Endothelial cell of umbilical vein (primary cell): ENCODE measurements at places on chromosomes 3 and 15. TPM values are rescaled to one million over a fixed set of nuclear protein-coding genes. Genes with fewer than 3 reads are reported as not detected.

DNA sequence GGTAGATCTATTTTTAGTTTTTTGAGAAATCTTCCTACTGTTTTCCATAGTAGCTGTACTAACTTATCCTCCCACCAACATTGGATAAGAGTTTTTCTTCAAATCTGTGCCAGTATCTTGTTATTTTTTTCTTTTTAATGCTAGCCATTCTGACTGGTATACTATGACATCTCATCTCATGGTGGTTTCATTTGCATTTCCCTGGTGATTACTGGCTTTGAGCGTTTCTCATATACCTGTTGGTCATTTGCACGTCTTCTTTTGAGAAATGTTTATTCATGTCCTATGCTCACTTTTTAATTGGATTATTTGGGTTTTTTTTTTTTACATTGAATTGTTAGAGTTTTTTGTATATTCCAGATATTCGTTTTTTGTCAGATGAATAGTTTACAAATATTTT is 398.1 kb downstream of the OCA2 start:
- no peak overlapping the region for H3K4me3 ChIP-seq
- no peak overlapping the region for H3K27ac ChIP-seq
- no peaks in the 10 kb centered on the region for H3K27me3 ChIP-seq
- H3K36me3 ChIP-seq = no peaks in the 10 kb centered on the region

DNA sequence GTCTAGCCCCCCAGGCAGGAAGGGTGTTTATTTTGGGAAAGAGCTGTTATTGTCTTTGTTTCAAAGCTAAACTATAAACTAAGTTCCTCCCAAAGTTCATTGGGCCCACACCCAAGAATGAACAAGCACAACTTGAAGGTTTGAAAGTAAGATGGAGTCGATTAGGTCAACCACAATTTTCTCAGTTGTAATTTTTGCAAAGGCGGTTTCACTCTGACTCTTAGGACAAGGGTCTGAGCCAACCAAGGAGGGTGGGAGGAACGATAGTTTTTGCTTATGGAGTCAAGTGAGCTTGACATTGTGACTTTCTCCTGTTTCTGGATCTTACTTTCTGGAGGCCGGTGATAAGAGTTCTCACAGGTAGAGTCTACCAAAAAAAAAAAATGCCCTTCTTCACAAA is 5.8 kb upstream of the ZNF770 start:
- no peak overlapping the region for H3K27ac ChIP-seq
- no peaks in the 10 kb centered on the region for H3K27me3 ChIP-seq
- H3K4me3 ChIP-seq = no peak overlapping the region
- H3K4me1 ChIP-seq = peaks cover 3% of the 10 kb centered on the region
- DNase-seq = no peak

GRCh38 chr15:100115066-100115710 is 226.6 kb downstream of the ADAMTS17 start:
- H3K27ac ChIP-seq = no peak overlapping the region
- DNase-seq = no peak
- H3K4me3 ChIP-seq = no peak overlapping the region
- H3K36me3 ChIP-seq = no peaks in the 10 kb centered on the region
- no peaks in the 10 kb centered on the region for H3K27me3 ChIP-seq

DNA sequence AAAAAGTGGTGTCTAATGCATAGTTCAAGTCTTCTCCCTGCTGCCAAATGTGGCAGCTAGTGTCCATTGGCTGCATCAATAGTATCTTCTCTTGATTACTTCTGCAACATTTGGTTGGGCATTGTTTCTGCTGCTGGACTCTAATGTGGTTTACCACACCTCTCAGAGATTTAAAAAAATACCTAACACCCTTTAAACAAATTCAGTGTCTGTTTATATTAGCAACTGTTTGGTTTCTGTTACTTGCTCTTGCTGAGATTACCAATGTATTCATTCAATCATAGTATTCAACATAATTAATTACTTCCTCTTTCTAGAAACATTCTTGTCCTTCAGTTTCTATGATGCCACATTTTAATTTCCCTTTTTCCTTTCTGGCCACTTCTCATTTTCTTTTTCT is 20.3 kb upstream of the NECTIN3 start:
- no peaks in the 10 kb centered on the region for H3K36me3 ChIP-seq
- H3K27me3 ChIP-seq = no peaks in the 10 kb centered on the region

- H3K27ac ChIP-seq = peak overlapping the region; percentile 44
- H3K4me3 ChIP-seq = no peak overlapping the region
- peak; percentile 72 for DNase-seq
- peaks cover 35% of the 10 kb centered on the region for H3K4me1 ChIP-seq
- no peaks in the 10 kb centered on the region for H3K27me3 ChIP-seq
- H3K36me3 ChIP-seq = no peaks in the 10 kb centered on the region
Measured at GRCh38 chr15:77224352-77224751, 153.4 kb upstream of the TSPAN3 start.

DNA sequence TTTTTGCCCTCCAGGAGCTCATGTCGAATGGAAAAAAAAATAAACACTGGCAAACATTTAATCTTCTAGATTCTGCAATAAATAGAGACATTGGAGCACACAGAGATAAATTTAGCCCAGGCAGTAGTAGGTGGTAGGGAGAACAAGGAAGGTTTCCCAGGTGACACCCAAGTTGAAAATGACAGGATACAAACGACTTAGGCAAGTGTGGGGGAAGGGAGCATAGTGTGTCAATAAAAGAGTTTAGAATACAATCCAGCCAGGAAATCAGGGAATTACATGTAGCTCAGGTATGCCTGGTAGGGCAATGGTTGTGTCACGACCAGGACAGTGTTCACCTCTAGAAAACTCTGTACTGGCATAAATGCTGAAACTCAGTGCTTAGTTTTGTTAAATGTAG is 364.6 kb upstream of the AGTR1 start:
- H3K36me3 ChIP-seq = no peaks in the 10 kb centered on the region
- no peaks in the 10 kb centered on the region for H3K4me1 ChIP-seq
- H3K4me3 ChIP-seq = no peak overlapping the region
- no peak overlapping the region for H3K27ac ChIP-seq
- DNase-seq = no peak

DNA sequence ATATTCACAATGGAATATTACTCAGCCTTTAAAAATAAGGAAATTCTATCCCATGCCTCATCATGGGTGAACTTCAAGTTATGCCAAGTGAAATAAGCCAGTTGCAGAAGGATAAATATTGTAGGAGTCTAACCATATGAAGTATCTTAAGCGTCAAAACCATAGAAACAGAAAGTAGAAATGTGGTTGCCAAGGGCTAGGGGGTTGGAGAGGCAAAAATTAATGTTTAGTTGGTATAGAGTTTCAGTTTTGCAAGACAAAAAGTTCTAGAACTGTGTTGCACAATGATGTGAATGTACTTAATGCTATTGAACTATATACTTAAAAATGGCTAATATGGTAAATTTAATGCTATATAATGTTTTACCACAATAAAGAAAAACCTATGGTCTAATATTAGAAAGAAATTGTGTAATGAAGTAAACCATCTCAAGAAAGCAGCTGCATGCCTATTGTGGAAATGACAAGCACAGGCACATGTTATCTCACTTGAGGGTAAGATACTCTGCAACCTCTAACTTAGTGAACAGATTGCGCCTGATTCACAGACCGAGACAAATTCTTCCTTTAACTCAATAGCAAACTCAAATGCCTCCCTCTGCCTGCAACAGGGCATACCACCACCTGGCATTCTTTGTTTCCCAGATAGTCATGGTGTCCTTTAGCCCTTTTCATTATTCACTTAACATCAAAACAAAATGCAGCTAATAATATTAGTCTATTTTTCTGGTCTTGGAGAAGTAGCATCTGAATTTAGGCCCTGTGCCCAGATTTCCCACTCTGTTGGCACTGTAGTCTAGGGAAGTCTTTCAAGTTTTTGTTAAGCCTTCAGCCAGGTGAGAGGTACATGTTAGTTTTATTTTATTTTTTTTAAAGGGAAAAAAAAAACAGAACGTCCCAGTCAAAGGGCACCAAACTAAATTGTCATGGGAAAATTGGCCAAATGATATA is 80.2 kb upstream of the ACP3 start:
- H3K27me3 ChIP-seq = peaks cover 3% of the 10 kb centered on the region
- no peaks in the 10 kb centered on the region for H3K36me3 ChIP-seq
- no peaks in the 10 kb centered on the region for H3K4me1 ChIP-seq
- no peak overlapping the region for H3K4me3 ChIP-seq
- H3K27ac ChIP-seq = no peak overlapping the region

GRCh38 chr3:48661501-48662144 is 1.1 kb downstream of the CELSR3 start:
- H3K4me3 ChIP-seq = peak overlapping the region; percentile 20
- peaks cover 8% of the 10 kb centered on the region for H3K4me1 ChIP-seq
- no peak overlapping the region for H3K27ac ChIP-seq
- H3K27me3 ChIP-seq = peaks cover 8% of the 10 kb centered on the region
- peak; percentile 43 for DNase-seq

DNA sequence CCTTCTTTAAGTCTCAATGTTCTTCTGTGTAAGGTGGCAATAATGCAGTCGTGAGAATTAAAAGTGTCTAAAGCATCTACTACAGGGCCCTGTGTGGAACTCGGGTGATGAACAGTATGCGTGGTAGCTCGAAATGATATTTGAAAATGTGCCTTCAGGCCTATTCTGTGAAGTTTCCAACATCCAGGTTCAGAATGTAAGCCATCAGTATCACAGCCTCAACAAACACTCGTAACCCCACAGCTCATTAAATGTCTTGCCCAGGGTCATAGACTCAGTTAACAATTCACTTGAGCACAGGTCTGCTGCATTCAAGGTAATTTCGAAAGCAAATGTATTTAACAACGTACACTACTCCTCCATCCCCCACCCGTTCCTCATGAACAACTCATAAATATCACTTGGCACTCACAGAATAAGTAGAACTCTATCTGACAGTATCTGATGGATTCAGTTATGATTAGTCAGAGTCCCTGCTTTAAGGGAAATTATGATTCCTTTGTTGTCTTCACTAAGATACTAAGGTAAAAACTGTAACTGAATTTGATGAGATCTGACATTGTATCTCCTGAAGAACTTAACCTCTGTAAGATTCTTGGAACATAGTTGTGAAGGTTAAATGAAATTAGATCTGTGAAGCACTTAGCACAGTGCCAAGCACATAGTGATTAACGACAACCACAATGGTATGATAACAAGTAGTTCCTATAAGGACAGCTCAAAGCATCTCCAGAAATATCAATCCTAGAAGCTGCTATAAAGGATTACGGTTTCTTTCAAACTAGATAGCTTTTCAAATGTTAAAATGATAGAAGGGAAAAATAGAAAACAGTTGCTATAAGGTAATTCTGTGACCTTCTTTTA is 642.3 kb downstream of the TBL1XR1 start:
- no peaks in the 10 kb centered on the region for H3K36me3 ChIP-seq
- no peak for DNase-seq
- no peak overlapping the region for H3K4me3 ChIP-seq
- no peak overlapping the region for H3K27ac ChIP-seq
- H3K4me1 ChIP-seq = no peaks in the 10 kb centered on the region

- H3K4me1 ChIP-seq = no peaks in the 10 kb centered on the region
- no peak for DNase-seq
- H3K4me3 ChIP-seq = no peak overlapping the region
- no peaks in the 10 kb centered on the region for H3K36me3 ChIP-seq
- H3K27me3 ChIP-seq = no peaks in the 10 kb centered on the region
Measured at GRCh38 chr15:36519067-36519466, 60.4 kb upstream of the CDIN1 start.

- no peak overlapping the region for H3K27ac ChIP-seq
- DNase-seq = no peak
- H3K27me3 ChIP-seq = peaks cover 4% of the 10 kb centered on the region
- no peak overlapping the region for H3K4me3 ChIP-seq
- no peaks in the 10 kb centered on the region for H3K4me1 ChIP-seq
Measured at GRCh38 chr3:151052756-151053155, 32.7 kb upstream of the MED12L start.

DNA sequence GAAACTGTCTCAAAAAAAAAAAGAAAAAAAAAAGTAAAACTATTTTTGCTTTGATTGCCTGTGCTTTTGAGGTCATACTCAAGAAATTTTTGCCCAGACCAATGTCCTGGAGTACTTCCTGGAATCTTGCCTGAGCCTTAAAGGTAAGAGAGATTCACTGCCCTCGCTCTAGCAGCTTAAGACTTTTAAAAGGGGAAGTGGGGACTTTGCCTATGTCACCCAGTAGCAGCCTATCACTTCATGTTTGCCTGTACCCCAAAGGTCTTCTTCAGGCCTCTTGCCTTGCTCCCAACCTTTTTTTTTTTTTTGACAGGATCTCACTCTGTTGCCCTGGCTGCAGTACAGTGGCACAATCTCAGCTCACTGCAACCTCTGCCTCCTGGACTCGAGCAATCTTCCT is 18.9 kb upstream of the GOLGB1 start:
- H3K27ac ChIP-seq = no peak overlapping the region
- no peak for DNase-seq
- no peaks in the 10 kb centered on the region for H3K4me1 ChIP-seq
- H3K27me3 ChIP-seq = peaks cover 2% of the 10 kb centered on the region

DNA sequence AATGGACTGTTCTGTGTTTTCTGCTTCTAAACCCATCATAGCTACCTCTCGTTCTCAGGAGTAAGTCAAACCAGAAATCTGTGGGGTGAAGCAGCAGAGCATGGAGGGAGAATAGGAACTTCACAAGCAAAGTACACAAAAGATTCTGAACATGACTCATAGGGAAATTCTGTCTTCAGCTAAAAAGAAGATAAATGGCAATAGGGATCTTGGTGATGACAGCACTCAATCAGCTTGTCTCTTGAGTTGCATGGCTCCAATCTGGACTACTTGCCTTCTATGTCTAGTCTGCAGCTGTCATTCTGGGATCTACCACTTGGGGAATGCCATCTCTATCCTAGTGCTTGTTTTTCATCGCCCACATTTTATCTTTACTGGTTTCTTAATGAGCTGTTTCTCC is 13.5 kb upstream of the GRAMD1C start:
- H3K27ac ChIP-seq = no peak overlapping the region
- H3K4me1 ChIP-seq = peaks cover 10% of the 10 kb centered on the region
- H3K27me3 ChIP-seq = no peaks in the 10 kb centered on the region

GRCh38 chr3:33035596-33035995 is 61.4 kb downstream of the GLB1 start:
- no peaks in the 10 kb centered on the region for H3K27me3 ChIP-seq
- H3K36me3 ChIP-seq = no peaks in the 10 kb centered on the region
- peak overlapping the region; percentile 18 for H3K27ac ChIP-seq
- H3K4me1 ChIP-seq = peaks cover 8% of the 10 kb centered on the region
- DNase-seq = peak; percentile 6

DNA sequence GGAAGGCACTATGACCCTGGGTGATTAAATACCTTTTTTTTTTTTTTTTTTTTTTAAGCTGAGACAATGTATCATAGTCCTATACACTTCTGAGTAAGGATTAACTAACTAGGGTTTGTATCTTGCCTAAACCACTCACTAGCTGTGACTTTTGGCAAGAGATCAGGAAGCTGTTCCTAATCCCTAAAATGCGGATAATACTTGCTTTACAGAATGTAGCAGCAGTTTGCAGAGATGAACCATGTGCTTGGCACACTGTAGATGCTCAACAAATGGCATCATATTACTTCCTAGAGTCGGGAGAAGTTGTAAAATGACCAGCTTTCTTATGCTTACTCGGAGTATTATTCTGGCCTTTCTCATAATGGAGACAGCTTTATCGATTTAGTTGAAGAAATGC is 25.6 kb upstream of the PYGO1 start:
- no peaks in the 10 kb centered on the region for H3K4me1 ChIP-seq
- H3K36me3 ChIP-seq = no peaks in the 10 kb centered on the region
- H3K27ac ChIP-seq = no peak overlapping the region
- H3K4me3 ChIP-seq = no peak overlapping the region
- no peak for DNase-seq
- no peaks in the 10 kb centered on the region for H3K27me3 ChIP-seq

The ZNF860 gene
- total RNA-seq = 0.73 and 1.0 TPM in 2 replicates

The GOLGA6D gene
- not detected in 2 replicates for total RNA-seq

The GOLGA6L10 gene
- total RNA-seq = 3.9 and 4.4 TPM in 2 replicates

The MAP1A gene
- total RNA-seq = 2.1 and 4.8 TPM in 2 replicates

The CHD2 gene
- total RNA-seq = 97.9 and 102 TPM in 2 replicates
